ENCODE measurements at places on chromosomes 3 and 15.

DNA sequence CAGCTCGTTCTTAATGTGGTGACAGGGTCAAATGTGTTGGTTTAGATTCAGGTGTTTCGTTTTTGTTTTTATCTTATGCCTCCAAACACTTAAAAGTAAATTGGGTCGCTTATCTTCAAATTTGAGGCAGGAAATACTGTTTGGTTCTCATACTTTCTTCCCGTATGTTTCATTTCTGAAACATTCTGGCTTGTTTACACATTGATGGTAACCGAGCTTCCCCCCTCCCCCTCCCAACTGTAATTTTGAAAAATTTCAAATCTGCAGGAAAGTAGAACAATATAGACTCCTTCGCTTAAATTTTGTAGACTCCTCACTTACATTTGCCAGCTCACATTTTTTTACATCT, 64.9 kb downstream of the CMTM8 start:
- DNase-seq = no peak

GRCh38 chr3:189304465-189305351, 132.9 kb downstream of the TPRG1 start:
- DNase-seq = no peak

- no peak for DNase-seq
Measured at GRCh38 chr3:33186524-33187367, 31.9 kb downstream of the SUSD5 start.

DNA sequence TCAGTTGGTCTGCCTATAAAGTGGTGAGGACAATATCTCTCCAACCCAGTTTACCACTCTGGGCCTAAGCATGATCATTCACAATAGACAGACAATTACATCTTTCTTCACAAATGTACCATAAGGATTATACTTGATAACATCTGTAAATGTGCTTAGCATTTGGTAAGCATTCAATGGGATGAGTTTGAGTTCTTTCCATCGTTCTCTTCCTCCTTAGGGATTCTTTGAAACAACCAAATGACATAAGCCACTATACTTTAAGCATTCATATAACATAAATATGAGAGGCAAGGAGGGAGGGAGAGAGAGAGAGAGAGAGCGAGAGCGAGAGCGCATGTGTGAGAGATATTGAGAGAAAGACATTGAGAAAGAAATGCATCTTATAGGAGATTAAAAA, 303.3 kb upstream of the CBLB start:
- DNase-seq = no peak

DNA sequence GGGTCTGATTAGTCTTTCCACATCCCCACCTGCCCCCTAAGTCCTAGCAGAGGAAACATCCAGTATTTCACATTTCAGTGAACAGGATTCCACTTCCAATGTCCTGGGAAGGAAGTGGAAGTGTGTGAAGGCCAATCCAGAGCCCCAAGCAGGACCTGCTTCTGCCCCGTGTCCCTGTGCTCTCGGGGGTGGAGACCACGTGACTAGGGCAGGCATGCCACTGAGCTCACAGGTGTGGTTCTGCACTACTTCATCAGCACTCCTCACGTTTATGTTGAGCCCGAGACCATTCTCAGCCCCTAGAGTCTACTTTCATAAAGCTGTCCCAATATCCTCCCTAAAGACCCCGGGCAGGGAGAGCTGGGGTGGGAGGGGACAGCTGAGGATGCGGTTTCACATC, 84.3 kb downstream of the RAB11A start:
- no peak for DNase-seq

- no peak for DNase-seq
Measured at GRCh38 chr3:176526225-176526624, 671.1 kb downstream of the TBL1XR1 start.

DNA sequence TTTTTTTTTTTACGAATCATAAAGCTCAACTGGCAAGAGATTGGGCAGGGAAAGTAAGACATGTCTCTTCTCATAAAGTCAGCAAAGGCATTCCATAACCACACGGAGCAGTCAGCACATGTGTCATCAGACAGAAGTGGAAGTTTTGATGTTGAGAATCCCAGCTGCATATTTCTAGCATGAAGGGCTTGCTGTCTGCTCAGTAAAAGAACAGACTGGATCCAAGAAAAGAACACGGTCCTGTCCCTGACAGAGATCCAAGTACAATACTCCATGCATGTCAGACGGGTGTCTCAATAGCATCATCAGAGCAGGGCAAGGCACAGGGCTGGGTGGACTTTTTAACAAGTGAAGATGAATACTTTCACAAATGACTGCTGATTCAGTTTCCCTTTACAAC, 38.2 kb downstream of the ABI3BP start:
- DNase-seq = no peak

- peak; percentile 37 for DNase-seq
Measured at GRCh38 chr3:47418167-47419082, 37.6 kb downstream of the PTPN23 start.

GRCh38 chr15:85744579-85744978, 50.1 kb downstream of the KLHL25 start:
- no peak for DNase-seq

GRCh38 chr3:197224034-197224444, 74.4 kb downstream of the DLG1 start:
- peak; percentile 47 for DNase-seq

- no peak for DNase-seq
Measured at GRCh38 chr15:92324101-92324963, 69.3 kb upstream of the ST8SIA2 start.

GRCh38 chr15:43901495-43901894, 74.7 kb downstream of the WDR76 start:
- no peak for DNase-seq

GRCh38 chr3:17494117-17494809, 248.2 kb downstream of the TBC1D5 start:
- DNase-seq = no peak

- no peak for DNase-seq
Measured at GRCh38 chr15:85008474-85009260, 27.0 kb downstream of the PDE8A start.

Data from GM13977 (cell line).